PC-3 (cell line): ENCODE measurements at places on chromosomes 16 and 17. TPM values are rescaled to one million over a fixed set of nuclear protein-coding genes. Genes with fewer than 3 reads are reported as not detected.

- no peak for DNase-seq
Observed at GRCh38 chr17:61209525-61209924, 190.1 kb upstream of the TBX2 start.

DNA sequence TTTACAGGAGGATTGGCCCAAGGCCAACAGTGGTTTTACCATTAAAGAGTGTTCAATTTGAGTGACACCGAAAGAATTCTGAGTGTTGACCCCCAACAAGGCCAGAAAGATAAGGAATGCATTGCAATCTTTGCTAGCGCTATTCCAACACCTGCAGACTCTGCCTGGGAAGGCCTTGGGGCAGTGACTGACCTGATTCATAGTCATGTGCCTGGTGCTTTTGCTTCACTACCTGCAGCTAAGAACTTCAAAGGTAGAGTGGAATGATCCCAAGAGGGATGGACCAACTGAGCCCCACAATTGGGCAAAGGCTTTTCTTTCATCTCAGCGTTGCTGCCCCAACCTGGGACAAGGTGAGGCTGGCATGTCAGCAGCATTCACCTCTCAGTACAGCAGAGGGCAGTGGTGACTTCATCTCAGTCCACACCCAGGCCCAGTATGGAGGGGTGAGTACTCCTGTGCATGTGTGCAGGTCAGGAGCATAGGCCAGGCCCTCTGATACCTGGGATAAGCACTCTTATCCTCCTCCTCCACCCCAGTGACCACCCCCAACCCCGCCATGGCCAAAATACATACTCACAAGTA is 149.6 kb upstream of the GNAO1 start:
- peak; percentile 31 for DNase-seq

GRCh38 chr17:6105649-6106007 is 35.4 kb downstream of the WSCD1 start:
- no peak for DNase-seq

- no peak for DNase-seq
Observed at GRCh38 chr17:917391-917811, 62.2 kb downstream of the NXN start.

DNA sequence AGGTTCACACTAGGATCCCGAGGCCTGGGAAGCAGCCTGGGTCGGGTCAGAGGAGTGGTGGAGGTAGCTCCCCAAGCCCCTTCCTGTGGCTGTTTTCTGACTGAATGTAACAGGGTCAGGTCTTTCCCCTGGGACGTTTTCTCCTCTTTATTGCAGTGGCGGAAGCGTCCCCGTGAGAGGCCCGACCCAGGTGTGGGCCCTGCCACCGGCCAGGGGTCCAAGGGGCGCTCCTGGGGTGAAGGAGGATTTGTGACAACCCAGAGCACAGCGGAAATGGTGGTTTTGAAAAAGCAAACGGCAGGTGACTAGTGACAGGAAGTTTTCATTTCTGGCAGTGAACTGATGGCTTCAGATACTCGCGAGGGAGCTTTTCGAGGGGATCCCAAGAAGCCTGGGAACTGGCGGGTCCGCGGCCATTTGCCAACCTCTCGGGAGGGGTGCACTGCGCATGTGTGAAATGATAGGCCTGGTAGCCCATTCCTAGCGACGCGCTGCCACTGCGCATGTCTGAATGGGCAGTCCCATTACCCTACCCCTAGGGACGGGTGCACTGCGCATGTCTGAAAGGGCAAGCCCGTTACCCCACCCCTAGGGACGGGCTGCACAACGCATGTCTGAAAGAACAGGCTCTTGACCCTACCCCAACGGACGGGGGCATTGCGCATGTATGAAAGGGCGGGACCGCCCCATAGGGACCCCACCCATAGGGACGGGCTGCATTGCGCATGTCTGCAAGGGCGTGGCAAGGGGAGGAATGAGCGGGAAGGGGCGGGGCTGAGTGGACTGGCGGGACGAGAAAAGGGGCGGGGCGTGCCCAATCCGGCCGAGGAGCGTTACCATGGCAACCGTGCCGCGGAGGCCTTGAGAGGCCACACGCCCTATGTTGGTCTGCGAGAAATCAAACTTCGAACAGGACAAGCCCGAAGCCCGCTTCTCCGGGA is 1747.9 kb downstream of the TP53TG3F start:
- no peak for DNase-seq

DNA sequence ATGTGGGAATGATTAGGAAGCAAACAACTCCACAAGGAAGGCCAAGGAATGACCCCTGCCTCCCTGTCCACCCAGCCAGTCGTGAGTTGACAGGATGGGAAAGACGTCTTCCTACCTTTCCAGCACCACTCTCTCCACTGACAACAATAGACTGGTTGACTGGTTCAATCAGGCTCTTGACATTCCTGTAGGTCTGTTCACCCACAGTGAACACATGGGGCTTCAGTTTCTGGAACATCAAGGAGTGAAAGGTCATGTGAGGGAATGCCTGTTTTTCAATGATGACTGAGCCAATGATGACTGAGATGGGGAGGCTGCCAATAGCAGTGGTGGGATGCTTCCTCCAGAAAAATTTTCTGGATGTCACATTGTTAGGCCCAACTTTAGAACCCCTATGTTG is 9.6 kb downstream of the MYO19 start:
- DNase-seq: peak; percentile 14

DNA sequence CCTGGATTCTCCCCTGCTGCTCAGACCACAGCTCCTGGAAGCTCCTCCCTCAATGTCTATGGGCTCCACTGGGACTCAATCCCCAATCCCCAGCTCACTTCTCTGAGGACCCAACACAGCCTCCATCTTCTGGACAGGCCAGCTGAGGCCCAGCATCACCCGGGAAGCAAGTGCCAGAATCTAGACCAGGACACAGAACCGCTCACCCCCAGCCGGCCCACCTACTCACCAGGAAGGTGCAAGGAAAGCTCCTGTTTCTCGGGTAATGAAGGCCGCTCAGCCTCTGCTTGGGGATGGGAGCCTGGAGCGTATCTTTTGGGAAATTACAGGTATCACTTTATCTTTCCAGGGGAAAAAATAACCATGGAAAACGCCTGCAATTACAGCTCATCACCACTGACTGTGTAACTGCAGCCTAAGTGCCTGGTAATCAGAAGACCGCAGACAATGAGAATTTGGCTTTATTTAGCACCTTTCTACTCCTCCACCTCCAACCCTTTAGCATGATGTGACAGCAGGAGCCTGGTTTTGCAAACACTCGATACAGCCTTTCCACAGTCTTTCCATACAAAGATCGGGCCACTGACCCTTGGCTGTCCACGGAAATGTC is 49.6 kb upstream of the RPL38 start:
- DNase-seq: no peak

DNA sequence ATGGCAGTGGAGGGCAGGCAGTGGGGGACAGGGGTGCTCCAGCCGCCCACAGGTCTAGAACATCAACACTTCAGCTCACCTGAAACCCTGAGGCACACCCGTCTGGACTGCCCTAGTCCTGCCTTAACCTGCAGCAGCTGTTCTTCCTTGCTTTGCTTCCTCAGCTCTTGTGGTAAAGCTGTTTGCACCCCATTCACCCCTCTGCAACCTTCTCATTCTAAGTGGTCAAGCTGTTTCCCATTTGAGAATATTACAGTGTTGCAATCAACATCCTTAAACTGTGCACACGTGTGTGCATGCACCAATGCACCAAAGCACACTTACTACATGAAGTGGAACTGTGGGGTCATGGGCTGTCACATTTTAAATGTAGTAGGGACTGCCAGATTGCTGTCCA is 32.4 kb downstream of the SCNN1B start:
- DNase-seq: no peak

- DNase-seq: no peak
Observed at GRCh38 chr16:57262841-57263540, 17.9 kb downstream of the ARL2BP start.

GRCh38 chr17:55344514-55344997 is 77.1 kb downstream of the MMD start:
- DNase-seq: no peak

GRCh38 chr17:70872103-70872502 is 702.8 kb downstream of the KCNJ2 start:
- no peak for DNase-seq

- no peak for DNase-seq
Observed at GRCh38 chr17:50663812-50664374, 29.2 kb downstream of the ABCC3 start.

DNA sequence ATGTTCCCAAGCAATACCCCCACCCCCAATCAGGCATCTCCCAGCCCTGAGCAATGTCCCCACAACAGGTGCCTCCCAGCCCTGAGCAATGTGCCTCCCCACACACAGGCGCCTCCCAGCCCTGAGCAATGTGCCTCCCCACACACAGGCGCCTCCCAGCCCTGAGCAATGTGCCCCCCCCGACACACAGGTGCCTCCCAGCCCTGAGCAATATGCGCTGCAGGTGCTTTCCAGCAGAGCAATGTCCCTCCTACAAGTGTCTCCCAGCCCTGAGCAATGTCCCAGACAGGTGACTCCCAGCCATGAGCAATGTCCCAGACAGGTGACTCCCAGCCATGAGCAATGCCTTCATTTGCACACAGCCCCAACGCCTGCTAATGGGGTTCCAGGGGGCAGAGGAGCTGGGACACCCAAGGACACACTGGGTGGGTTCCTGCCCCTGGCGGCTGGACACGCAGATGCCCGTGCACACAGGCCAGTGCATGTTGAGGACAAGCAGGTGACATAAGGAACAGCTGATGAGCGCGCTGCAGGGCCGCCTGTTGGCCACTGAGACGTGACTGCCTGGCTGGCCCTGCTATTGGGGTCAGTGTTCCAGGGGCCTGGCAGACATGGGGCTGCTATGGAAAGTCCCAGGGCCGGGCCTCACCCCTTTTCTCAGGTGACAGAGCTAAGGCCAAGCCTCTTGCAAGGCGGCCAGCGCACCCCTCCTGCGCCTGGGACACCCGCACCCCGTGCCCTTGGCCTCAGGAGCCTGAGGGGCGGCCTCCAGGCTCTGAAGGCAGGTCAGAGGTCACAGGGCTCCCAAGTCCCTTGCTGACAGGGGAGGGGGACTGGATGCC is 26.9 kb upstream of the PABPN1L start:
- no peak for DNase-seq

DNA sequence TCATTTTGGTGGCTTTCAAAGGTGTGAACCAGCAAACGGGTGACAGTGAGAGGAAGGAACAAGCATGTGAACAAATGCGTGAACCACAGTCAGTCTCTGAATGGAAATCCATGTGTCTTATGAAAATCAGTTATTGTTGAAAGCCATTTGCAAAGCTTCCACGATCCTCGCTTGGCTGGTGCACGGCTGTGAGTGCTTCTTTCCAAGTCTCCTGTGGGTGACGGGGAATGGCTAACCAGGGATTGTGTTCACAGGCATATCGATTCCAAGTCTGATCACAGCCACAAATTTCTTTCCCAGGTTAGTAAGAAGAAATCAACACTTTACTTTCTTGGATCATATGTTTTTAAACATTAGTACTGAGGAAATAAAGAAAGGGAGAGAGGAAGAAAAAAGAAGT is 556.9 kb upstream of the RBFOX1 start:
- no peak for DNase-seq

GRCh38 chr17:51537996-51538550 is 277.7 kb downstream of the UTP18 start:
- no peak for DNase-seq

- no peak for DNase-seq
Observed at GRCh38 chr16:76959166-76959565, 231.8 kb upstream of the MON1B start.

GRCh38 chr17:77449908-77450741 is 309.4 kb downstream of the SEC14L1 start:
- peak; percentile 25 for DNase-seq

DNA sequence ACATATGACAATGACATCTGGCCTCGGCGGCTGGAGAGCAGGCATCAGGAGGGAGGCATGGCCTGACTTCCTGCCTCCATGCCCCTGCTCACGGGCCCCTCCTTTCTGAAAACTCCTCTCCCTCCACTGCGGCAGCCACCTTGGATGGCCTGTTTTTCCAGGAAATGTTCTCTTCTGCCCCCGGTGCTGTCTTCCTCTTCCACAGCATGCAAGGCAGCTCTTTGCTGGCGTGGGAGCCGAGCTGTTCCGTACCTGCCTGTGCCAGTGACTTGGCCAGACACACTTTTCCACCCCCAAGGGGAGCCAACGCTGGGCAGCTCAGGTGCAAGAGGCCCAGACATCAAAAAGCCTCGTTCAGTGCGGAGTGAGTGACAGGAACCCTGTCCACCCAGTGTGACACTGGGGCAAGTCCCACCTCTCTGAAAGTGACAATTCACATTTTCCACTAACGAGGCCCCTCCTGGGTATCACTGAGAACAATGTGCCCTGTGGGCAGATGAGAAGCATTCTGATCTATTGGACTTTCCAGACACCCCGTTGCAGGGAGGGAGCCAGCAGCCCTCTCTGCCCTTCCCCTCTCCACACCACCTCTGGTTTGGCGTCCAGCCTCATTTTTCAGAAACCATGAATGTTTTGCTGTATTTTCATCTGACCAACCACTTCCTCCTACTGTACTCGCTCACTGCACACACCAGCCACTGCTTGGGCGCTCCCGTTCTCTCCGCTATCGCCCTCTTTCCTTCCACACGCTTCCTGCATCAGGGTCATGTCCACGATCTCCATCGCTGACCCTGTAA is 31.2 kb downstream of the NSMCE1 start:
- DNase-seq: no peak

DNA sequence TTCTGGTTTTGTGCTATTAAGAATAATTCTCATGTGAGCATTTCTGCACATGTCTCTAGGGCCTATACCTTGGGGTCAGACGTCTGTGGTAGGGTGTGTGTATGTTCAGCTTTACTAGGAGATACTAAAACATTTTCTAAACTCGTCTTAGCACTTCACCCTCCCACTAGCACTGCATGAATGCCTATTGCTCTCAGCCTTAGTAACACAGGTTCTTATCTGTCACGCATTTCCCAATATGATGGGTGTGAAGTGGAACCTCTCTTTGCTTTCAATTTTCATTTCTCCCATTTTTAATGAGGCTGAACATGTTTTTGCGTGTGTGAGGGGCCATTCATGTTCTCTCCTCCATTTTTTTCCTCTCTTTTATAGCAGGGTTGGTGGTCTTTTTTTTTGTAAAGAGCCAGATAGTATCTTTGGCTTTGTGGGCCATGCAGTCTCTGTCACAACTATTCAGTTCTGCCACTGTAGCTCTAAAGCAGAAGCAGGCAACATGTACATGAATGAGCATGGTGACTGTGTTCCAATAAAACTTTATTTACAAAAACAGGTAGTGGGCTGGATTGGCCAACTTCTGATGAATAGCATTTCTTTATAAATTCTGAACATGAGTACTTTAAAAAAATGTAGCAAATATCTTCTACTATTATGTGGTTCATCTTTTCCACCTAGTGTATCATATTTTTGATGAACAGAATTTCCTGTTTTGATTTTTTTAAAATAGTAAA is 354.0 kb downstream of the XYLT1 start:
- no peak for DNase-seq

GRCh38 chr17:50693036-50693682 is 14.6 kb downstream of the ANKRD40 start:
- DNase-seq: peak; percentile 94

The SLC9A5 gene
- 0.81 and 1.1 TPM in 2 replicates for total RNA-seq

The NLRC3 gene
- not detected in 2 replicates for total RNA-seq

The C17orf58 gene
- total RNA-seq: 13.2 and 25.3 TPM in 2 replicates

The ITGAX gene
- total RNA-seq: not detected in 2 replicates

The P2RX1 gene
- total RNA-seq: not detected in 2 replicates

The TBC1D3 gene
- not detected in 2 replicates for total RNA-seq

The DEXI gene
- 36.1 and 43.2 TPM in 2 replicates for total RNA-seq

The CCL23 gene
- not detected in 2 replicates for total RNA-seq

The MMD gene
- total RNA-seq: 10.9 and 24.1 TPM in 2 replicates

The HOXB1 gene
- not detected in 2 replicates for total RNA-seq
